Activated CD8-positive, alpha-beta memory T cell treated with anti-CD3 and anti-CD28 coated beads, Interleukin-2, amount 10 ng/mL, durations not matched to agents 7 days and 5 days (primary cell): ENCODE measurements at places on chromosomes 13 and 19.
A peak's percentile ranks its signal among the peaks of the same experiment; 100 is the strongest.

- no peak for DNase-seq
Measured at GRCh38 chr13:113914333-113915011, 50.6 kb upstream of the GAS6 start.

GRCh38 chr13:31627097-31627845, 112.1 kb upstream of the RXFP2 start:
- no peak for DNase-seq

DNA sequence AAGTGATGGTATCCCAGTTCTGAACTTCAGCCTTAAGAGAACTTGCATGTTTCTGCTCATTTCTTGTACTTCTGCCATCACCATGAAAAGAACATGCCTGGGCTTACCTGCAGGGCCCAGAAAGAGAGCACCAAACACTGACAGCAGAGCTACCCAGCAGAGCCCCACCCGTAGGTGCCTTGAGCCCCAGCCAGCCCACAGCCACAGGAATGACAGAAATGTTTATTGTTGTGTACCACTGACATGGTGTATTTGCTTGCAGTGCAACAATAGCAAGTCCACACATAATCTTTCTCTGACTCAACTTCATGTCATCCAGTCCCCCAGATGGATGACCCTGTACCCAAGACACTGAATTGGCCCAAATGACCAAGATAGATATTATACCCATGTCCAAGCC, 195.2 kb downstream of the TSHZ3 start:
- DNase-seq: no peak

DNA sequence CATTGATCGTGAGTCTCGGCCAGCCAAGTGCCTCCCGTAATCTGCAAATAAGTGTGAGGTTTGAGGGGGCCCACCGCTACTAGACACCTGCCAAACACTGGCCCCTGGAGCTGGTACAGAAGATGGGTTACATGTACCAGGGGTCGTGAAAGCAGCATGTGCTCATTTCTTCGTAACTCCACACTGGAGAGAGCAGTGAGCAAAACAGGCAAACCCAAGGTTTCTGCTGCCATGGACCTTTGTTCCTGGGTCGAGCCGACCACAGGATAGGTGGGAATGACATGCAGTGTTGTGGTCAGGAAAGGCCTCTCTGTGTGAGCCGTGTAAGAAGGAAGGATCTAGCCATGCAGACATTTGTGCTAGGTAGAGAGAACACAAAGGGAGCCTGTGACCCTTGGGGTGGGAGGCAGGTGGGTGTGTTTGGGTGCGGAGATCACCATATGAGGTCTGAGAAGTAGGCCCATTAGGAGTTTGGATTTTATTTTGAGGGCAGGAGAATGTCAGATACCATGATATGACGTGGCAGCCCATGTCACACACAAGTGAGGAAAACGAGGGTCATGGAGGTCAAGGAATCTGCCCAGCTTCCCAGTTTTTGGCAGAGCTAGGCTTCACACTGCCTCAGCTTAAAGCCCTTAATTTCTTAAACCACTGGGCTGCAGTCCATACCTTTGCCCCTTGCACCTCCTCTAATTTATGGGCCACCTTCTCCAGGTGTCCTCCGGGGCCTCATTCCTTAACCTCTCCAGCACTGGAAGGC, 919 bp downstream of the GTF3A start:
- peak; percentile 47 for DNase-seq

DNA sequence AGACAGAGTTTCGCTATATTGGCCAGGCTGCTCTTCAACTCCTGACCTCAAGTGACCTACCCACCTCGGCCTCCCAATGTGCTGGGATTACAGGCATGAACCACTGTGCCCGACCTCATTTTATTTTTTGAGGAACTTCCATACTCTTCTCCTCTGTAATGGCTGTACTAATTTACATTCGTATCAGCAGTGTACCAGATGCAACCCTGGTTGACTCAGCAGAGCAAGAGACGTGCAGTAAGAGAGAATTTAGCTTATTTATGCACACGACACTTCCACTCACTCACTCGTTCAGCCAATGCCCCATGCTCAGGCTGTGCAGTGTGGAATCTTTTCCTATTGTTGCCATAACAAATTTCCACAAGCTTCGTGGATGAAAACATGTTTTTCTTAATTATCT, 6.9 kb downstream of the KIR3DL3 start:
- DNase-seq: no peak

- no peak for DNase-seq
Measured at GRCh38 chr13:29920025-29920643, 69.7 kb upstream of the UBL3 start.
